ENCODE measurements at places on chromosomes 6 and 20.

- DNase-seq: no peak
Observed at GRCh38 chr6:147821295-147821897, 312.9 kb downstream of the SAMD5 start.

DNA sequence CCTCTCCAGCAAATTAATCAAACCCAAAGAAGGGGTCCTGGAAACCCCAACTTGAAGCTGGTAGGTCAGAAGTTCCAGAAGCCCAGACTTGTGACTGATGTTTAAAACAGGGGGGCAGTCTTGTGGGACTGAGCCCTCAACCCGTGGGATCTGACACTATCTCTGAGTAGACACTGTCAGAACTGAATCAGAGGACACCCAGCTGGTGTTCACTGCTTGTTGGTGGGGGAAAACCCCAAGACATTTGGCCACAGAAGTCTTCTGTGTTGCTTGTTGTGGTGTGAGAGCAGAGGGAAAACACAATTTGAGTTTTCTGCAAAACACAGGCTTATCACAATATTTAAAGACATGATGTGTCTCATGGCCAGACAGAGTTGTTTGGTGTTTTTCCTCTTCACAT, 29.9 kb downstream of the KIF13A start:
- no peak for DNase-seq

DNA sequence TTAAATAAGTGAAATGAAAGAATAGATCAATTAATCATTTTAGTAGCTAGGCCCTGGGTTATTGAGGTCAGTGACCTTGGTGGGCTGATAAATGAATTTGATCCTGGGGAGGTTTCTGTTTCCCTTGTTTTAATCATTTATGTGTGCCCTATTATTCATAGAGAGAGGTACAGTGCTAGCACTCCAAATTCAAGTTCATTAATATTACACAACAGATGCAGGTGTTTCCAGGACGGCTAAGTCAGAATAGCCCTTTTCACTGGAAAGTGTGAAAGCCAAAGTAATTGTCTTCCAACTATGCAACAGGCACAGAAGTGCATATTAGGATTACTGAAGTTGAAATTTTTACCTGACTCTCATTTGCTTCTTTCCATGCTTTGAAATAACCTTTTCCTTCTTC, 61.7 kb upstream of the SGK1 start:
- no peak for DNase-seq

- no peak for DNase-seq
Observed at GRCh38 chr6:170281331-170282292, 9.3 kb downstream of the DLL1 start.

GRCh38 chr20:50297498-50298376, 107.1 kb downstream of the CEBPB start:
- DNase-seq: no peak

DNA sequence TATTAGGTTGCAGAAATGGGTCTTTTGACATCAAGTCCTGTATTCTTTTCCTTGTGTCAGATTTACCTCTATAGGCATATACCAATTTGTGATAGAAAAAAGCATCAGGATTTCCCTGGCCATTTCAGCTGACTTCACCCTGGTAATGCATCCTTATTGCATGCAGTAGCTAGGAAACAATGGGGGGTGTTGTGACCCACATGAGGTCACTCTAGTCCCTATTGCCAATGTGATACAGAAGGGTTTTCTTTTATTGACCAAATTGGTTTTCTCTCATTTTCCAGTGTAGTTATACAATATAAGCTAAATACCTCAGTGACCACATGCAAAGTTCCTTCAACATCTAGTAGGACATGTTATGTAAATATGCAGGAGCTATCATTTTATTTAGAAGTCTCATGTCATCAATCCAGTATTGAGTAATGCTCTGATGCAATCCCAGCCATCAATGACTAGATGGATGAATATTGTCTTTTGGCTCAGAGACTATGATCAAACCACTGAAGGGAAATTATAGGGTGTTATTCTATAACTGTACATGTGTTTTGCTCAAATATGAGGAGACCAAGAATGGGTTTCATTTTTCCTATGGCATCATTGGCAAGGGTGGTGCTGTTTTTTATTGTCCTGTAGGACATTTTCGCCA, 177.7 kb downstream of the KLHL32 start:
- no peak for DNase-seq

- no peak for DNase-seq
Observed at GRCh38 chr6:15061180-15061641, 184.7 kb upstream of the JARID2 start.

GRCh38 chr20:21511485-21511849, 2.4 kb downstream of the NKX2-2 start:
- DNase-seq: no peak

DNA sequence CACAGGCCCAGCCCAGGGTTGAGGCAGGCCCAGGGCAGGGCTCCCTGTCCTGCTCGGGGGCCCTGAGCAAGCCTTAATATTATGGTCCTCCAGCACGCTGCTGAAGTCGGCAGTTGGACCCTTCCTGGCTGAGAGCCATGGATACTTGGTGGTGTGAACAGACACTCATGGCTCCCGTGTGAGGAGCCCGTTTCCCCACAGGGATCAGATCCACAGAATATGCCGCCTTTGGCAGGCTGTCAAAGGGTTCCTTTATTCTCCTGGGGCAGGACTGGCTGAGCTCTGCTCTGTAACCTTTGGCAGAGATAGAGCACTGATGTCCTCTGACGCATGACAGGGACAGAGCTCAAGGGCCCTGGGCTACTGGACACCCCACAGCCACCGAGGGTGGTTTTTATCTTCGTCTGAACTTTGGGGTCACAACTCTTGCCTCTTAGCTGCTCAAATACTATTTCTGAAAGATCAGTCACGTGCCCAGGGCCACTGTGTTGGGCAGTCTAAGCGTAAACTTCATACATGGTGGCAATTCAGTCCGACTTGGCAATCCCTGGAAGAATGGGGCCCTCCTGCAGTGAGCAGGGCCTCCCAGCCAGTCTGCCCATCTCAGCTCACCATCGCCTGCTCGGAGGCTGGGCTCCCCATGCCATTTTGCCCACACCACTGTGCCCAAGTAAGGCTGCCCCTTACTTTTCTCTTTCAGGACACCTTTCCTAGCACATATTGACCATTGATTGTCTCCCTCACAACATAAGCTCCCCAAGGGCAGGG, 49.1 kb downstream of the TTI1 start:
- DNase-seq: no peak

- DNase-seq: no peak
Observed at GRCh38 chr20:59832406-59833363, 100.8 kb downstream of the SYCP2 start.

DNA sequence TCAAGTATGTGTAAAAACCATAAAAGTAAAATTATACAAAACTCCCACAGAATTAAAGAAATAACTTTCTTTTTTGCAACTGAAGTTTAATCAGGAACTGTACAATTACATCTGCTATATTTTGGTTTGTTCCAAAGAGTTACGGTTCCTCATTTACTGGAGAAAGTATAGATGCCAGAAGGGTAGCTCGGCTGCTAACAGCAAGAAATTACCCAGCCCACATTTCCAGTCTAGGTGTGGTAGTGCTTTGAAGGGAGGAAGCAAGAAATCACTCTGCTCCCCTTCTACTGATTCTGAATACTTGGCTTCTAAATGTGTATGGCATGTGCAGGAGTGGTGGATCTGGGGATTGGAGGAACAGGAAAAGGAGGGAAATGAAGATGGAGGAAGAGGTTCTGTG, 441.3 kb downstream of the CDC5L start:
- no peak for DNase-seq

DNA sequence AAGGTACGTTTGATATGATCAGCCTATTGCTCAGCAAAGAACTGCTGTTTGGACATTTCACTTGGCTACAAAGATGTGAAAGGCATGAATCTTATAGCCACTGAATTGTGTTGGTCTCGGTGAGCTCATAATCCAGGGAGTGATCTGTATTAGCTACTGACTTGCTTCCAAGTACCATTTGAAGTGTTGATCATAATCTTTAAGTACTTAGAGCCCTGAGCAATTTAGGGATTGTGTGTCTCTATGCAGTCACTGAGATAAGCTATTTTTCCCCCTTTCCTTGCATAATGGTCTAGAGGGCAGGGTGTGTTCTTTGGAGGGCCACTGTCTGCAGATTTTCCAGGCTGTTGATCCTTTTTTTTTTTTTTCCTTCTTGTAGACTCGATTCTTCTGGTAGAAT, 393.6 kb downstream of the ESR1 start:
- no peak for DNase-seq

DNA sequence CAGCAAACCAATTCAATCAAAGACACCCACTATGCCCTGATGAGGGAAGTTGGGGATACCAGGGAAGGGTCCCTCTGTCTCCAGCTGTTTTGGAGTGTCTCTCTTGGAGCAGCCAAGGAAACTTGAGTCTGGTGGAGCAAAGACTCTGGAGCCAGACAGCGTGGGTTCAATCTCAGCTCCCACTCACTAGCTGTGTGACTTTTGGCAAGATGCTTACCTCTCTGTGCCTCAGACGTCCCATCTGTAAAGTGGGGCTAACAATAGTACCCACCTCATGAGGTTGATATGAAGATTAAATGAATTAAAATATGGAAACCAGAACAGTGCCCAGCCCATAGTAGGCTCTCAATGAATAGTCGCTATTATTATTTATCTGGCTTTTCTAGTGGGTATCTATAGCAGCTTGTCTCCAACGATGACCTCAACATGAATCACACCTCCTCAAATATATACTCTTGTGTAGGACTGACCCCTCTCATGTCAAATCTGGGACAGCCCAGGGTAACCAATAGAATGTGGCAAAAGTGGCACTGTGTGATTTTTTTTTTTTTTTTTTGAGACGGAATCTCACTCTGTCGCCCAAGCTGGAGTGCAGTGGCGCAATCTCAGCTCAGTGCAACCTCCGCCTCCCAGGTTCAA, 99.2 kb upstream of the FOXP4 start:
- no peak for DNase-seq

GRCh38 chr6:4382362-4382853, 247.0 kb upstream of the ECI2 start:
- no peak for DNase-seq

GRCh38 chr6:72865467-72865866, 243.6 kb downstream of the KCNQ5 start:
- DNase-seq: no peak

DNA sequence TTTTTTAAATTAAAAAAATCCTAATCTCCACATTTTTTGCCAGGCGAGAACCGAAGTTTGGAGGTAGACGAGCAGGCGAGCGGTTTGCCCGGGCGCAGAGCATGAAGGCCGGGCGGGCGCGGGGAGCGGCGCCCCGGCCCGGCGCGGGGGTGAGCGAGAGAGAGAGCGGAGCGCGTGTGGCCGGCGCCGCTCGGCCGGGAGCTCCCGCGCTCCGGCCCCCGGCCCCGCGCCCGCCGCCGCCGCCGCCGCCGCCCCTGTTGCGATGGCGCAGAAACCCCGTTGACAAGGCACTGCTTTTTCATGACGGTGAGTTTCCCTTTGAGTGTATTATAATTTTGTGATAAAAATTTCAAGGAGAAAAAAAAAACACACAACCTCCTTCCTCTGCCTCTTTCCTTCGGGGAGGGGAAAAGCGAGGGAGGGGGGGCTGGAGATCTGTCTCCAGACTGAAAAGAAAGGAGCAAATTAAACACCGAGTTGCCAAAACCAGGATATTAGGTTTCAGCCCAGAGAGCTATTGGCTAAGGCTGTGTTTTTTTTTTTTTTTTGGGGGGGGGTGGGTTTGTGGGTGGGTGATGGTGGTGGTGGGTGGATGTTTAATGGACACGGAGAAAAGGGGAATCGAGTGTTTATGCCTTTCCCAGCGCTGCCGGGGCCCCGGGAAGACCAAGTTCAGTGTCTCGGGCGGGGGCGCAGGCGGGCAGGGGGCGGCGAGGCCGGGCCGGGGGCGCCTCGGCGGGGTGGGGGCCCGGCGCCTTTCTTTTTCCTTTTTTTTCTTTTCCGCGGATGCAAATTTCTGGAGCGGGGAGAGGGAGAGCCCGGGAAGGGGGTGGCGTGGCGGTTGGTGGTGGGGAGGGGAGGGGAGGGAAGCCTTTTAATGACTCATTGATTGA, at the start of gene BICRAL:
TSS of gene BICRAL (plus strand) at position 257 of the 893 bp plus-strand sequence. CDS start 39,971 bp downstream, outside the sequence.
- no peak for DNase-seq

DNA sequence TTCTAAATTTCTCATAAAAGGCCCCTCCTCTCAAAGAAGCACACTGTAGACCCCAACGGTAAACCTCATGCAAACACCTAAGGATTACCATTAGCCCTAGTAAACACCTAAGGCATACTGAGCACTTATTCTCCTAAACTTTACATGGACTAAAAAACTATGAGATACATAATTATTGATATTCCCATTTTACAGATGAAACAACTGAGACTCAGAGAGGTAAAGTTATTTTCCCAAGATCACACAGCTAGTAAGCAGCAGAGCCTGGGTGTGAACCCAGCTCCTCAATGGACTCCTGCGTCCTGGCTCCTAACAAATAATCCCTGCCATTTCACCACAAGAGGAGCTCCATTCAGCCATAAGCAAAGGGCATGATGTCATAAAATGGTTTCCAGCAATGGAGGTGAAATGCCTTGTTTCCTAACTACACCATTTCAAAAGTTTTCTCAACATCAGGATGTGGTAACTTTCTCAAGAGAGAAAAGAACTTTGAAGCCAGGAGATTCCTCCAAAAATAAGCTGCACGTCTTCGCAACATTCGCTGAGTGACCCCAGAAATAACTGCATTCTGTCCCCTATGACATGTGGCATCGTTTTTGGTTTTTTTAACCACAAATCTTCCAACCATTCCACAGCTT, 4.1 kb downstream of the ATP9A start:
- no peak for DNase-seq

GRCh38 chr6:149410557-149410956, 10.5 kb downstream of the SUMO4 start:
- no peak for DNase-seq

DNA sequence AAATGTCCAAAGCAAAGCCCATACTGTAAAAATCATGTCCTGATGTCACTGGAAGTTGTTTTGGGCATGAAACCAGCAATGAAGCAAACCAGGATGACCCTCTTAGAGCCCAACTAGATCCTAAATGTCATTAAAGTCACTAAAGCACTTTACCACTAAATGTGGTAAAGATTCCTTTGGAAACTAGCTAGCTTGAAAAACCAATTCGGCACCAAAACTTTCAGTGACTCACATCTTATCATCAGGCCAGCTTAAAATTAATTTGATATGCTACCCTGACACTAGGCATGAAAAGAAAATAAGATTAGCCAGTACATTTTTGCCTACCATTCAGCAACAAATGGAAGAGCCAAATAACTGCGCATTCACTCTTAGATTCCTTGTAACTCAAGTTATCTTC, 145.8 kb downstream of the PACRG start:
- DNase-seq: no peak

DNA sequence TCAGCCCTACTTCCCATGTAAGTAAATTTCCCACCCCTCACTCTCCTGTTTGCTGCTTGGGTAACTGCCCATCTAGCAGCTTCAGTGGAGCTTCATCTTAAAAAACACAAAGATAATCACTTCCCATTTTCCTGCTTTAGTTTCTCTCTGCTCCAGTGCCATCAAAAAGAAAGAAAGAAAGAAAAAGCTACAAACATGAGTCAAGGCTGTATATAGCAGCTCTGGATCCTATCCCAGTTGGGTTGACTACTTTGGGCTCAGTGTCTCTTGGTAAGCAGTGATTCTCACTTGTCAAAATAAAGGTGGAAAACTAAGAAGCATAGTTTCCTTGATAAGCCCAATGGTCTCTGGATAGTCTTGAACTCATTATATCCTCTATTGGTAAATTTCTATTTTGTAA, 48.7 kb upstream of the SRPK1 start:
- no peak for DNase-seq
